Activated CD8-positive, alpha-beta T cell treated with anti-CD3 and anti-CD28 coated beads, Interleukin-2, amount 10 ng/mL, durations not matched to agents 7 days and 5 days (primary cell): ENCODE measurements at places on chromosomes 6 and 20. TPM values are rescaled to one million over a fixed set of nuclear protein-coding genes. Genes with fewer than 3 reads are reported as not detected.

The CCDC170 gene
- total RNA-seq: not detected

GRCh38 chr20:46416421-46416820 lies 10.0 kb upstream of the ELMO2 start:
- H3K36me3 ChIP-seq: no peaks in the 10 kb centered on the region
- no peak overlapping the region for H3K27ac ChIP-seq
- no peaks in the 10 kb centered on the region for H3K4me1 ChIP-seq
- DNase-seq: no peak
- H3K4me3 ChIP-seq: no peak overlapping the region

DNA sequence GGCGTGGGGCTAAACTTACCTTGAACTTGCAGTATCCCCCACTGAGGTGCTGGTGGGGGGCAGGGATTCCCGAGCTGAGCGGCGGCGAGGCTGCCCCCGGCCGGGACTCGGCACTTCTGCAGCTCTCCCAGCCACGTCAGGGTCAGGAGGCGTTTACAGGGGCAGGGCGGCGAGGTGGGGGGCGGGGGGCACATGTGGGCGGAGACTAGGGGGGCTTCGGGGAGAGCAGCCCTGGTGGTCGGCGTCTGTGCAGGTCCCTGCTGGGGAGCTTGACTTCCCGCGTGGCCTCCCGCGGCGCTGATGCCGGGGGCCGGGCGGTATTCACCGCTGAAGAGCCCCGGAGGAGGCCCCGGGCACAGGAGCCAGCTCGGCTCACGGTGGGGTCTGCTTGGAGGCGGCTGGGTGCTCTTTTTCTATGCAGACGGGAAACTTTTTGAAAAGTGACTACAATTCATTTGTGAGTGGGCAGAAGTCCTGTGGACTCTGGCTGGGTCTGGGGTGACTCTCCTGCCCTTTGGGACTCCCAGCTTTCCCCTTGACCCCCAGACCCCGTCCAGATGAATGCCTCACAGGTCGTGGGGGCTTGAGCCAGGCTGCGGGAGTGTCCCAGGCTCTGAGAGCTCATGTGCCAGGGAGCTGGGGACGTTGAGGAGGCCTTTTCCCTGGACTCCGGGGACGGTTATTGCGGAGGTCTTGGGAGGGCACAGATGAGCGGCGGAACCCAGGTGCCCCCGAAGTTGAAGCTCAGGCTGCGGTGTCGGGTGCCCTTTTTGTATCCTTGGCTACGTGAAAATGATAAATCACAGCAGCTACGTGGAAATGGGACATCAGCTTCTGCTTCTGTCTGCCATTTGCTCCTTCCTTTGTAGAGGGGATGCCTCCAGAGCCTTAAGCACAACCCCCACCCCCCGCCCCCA lies 75.9 kb upstream of the GATA5 start:
- no peak for DNase-seq
- H3K4me3 ChIP-seq: no peak overlapping the region
- H3K4me1 ChIP-seq: peaks cover 11% of the 10 kb centered on the region
- H3K36me3 ChIP-seq: no peaks in the 10 kb centered on the region
- H3K27ac ChIP-seq: no peak overlapping the region

DNA sequence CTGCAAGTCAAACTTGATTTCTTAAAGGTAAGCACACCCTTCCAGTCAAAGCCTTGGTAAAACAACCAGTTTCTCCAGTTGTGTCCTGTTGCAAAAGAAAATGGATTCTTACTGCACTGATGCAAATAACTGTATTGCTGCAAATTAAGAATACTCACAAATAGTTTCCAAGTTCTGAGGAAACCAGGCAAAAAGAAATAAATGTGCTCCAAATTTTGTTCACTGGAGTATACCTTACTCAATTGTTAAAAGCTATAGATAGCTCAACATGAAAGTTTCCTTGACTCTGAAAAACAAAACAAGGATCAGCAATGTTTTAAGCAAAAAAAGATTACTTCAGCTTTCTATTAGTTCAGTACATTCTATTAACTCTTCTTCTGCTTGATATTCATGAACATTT lies 75.2 kb downstream of the SLC16A10 start:
- H3K27me3 ChIP-seq: no peaks in the 10 kb centered on the region
- peaks cover 36% of the 10 kb centered on the region for H3K36me3 ChIP-seq
- DNase-seq: no peak
- no peak overlapping the region for H3K27ac ChIP-seq
- peaks cover 15% of the 10 kb centered on the region for H3K4me1 ChIP-seq
- no peak overlapping the region for H3K4me3 ChIP-seq

DNA sequence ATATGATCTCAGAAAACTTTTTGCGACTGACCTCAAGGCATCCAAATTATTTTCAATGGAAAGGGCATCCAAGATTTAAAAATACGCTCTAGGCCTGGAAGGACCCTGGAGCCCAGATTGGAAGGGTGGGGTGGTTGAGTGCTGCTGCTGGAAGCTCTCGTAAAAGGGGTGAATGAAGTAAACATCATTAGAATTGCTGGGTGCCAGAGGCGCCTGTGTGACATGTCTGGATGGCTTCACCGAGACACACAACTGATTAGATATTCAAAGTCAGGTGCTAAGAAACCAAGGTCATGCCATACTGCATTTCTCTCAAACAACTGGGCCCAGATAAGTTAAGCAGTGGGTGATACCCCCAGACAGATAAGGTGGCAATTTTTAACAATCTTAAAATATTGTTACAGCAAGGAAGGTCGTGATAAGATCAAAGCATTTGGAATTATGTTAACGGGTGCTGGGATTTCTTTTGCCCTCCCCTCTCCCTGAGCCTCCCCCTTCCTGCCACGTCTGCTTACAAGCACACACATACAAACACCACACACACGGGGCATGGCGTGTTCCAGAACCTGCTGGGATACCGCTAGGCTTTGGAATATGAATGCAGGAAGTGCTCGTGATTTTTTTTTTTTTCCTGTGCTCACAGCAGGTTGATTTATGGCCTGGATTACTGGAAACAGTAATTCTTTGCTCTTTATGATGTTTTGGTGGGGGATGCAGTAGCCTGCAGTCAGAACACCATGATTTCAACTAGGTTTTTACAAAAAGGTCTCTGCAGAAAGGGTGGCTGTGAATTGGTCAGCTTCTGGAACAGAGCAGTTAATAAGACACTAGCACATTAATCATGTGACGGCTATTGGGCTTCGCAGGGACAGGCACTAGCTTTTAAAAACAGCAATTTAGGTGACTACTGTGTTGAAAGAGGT lies 551.2 kb downstream of the QKI start:
- H3K27ac ChIP-seq: no peak overlapping the region
- no peaks in the 10 kb centered on the region for H3K4me1 ChIP-seq
- H3K4me3 ChIP-seq: no peak overlapping the region
- no peaks in the 10 kb centered on the region for H3K36me3 ChIP-seq

The KIAA0408 gene
- 3.1 TPM for total RNA-seq

The PPIL6 gene
- total RNA-seq: 0.16 TPM

The MYLK2 gene
- 0.89 TPM for total RNA-seq

GRCh38 chr6:422433-423054 lies 31.0 kb downstream of the IRF4 start:
- peak; percentile 79 for DNase-seq
- H3K27me3 ChIP-seq: no peaks in the 10 kb centered on the region
- peaks cover 22% of the 10 kb centered on the region for H3K4me1 ChIP-seq
- H3K36me3 ChIP-seq: peaks cover 6% of the 10 kb centered on the region

DNA sequence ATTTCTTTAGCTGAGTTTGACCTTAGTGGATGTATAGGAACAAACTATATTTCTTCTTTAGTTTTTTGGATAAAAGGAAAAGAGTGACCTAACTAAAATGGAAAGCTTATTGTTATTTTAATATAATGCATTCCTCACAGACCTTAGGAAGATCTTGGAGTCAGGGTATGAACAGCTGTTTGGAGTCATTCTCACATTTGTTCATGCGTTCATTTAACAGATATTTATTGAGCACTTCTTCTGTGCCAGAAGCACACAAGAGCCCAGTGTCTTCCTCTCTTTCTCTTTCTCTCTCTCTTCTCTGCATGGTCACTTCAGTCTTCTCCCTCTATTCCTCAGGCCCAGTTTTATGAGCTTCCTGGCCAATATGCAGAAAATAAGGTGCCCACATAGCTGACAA lies 744.0 kb upstream of the MAP3K7 start:
- H3K4me1 ChIP-seq: no peaks in the 10 kb centered on the region
- H3K27ac ChIP-seq: no peak overlapping the region
- H3K4me3 ChIP-seq: no peak overlapping the region
- no peaks in the 10 kb centered on the region for H3K36me3 ChIP-seq

DNA sequence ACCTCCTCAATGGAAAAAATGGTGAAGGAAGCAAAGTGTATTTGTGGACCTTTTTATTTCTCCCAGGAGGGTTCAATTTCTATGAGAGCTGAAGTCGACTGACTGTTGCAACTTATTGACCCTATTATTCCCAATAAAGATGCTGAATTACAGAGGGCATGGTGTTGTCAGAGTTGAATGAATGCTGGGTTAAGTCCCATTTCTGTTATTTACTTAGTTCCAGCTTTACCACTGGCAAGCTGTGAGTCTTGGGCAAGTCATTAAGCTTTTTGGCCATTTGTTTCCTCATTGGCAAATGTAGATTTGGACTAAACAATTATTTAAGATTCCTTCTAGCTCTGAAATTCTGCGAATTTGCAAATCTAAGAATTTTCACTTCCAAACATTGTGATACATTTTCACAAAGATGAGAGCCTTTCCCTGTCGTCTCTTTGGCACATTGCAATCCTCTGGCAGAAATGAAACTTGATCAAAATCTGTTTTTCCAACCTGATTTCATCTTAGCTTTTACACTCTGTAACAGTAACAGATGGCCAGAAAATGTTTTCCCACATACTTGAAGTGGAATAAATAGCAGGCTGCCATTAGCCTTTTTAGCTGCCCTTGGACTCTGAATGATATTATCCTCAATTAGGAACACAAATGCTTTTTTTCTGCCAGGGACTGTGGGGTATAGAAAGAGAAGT lies 21.3 kb downstream of the BLTP3A start:
- no peak overlapping the region for H3K27ac ChIP-seq
- H3K36me3 ChIP-seq: no peaks in the 10 kb centered on the region
- H3K27me3 ChIP-seq: no peaks in the 10 kb centered on the region
- DNase-seq: no peak
- peaks cover 9% of the 10 kb centered on the region for H3K4me1 ChIP-seq

The PAK5 gene
- total RNA-seq: not detected

The POPDC3 gene
- not detected for total RNA-seq

DNA sequence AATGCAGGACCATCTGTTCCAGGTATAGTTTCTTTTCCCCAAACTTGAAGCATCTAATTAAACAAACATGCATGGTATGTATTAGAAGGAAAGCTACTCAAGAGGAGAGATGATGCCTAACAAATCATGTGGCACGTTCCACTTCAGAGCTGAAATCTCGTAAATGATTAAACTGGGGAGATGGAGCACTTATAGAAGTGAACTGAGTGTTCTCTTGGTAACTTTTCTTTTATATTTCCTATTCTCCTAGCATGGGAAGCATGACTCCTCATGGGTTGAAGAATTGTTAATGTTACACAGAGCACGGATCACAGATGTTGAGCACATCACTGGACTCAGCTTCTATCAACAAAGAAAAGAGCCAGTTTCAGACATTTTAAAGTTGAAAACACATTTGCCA lies 61.1 kb downstream of the CCN2 start:
- no peaks in the 10 kb centered on the region for H3K36me3 ChIP-seq
- H3K4me1 ChIP-seq: no peaks in the 10 kb centered on the region
- peaks cover 2% of the 10 kb centered on the region for H3K27me3 ChIP-seq
- H3K27ac ChIP-seq: no peak overlapping the region
- no peak overlapping the region for H3K4me3 ChIP-seq

GRCh38 chr20:48102931-48103660 lies 317.8 kb upstream of the SULF2 start:
- H3K27ac ChIP-seq: no peak overlapping the region
- no peaks in the 10 kb centered on the region for H3K27me3 ChIP-seq
- no peaks in the 10 kb centered on the region for H3K36me3 ChIP-seq
- DNase-seq: no peak
- H3K4me3 ChIP-seq: no peak overlapping the region
- no peaks in the 10 kb centered on the region for H3K4me1 ChIP-seq

The C20orf96 gene
- total RNA-seq: 8.5 TPM

- DNase-seq: no peak
- peak overlapping the region; percentile 78 for H3K27ac ChIP-seq
- no peaks in the 10 kb centered on the region for H3K27me3 ChIP-seq
Observed at GRCh38 chr6:90290811-90291420, 5.7 kb downstream of the BACH2 start.

DNA sequence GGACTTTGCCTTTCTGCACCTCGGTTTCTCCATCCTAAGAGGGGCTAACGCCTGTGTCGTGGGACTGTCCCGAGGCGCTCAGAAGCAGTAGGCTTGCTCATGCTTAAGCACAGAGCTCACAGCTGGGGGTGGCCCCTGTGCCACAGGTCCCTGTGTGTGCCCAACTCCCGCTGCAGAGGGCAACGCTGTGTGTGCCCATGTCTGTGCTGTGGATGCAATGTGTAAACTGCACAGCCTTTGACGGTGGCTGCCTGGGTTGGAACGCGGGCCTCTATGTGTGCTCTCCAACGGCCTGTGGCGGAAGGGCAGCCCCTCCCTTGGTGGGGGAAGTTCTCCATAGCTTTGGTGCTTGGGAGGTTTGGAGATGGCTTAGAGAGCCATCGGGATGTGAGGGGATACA lies 10.7 kb upstream of the GATA5 start:
- H3K36me3 ChIP-seq: no peaks in the 10 kb centered on the region
- DNase-seq: no peak
- peaks cover 44% of the 10 kb centered on the region for H3K27me3 ChIP-seq
- no peak overlapping the region for H3K27ac ChIP-seq
- no peak overlapping the region for H3K4me3 ChIP-seq

DNA sequence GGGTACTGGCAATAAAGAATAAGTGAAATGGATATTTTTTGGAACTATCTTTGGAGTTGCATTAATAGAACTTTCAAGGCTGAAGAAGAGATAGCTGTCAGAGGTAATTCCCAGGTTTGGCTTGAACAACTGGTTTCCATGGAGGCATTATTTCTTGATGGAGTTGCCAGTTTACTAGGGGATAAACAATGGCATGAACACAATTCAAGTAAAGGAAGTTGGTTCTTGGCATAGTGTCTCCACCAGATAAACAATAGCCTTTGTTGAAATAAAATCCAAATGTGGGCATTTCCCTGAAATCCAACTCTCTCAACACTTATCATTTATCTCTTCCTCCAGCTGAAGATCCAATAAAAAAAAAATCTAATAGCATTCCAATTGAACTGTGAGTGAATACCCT lies 454.9 kb downstream of the C6orf118 start:
- H3K36me3 ChIP-seq: no peaks in the 10 kb centered on the region
- H3K27me3 ChIP-seq: no peaks in the 10 kb centered on the region
- H3K4me3 ChIP-seq: no peak overlapping the region
- H3K4me1 ChIP-seq: no peaks in the 10 kb centered on the region
